AG09319 (cell line): ENCODE measurements at places on chromosomes 1 and 21.

GRCh38 chr1:87685311-87686135, 356.8 kb downstream of the LMO4 start:
- DNase-seq = no peak

DNA sequence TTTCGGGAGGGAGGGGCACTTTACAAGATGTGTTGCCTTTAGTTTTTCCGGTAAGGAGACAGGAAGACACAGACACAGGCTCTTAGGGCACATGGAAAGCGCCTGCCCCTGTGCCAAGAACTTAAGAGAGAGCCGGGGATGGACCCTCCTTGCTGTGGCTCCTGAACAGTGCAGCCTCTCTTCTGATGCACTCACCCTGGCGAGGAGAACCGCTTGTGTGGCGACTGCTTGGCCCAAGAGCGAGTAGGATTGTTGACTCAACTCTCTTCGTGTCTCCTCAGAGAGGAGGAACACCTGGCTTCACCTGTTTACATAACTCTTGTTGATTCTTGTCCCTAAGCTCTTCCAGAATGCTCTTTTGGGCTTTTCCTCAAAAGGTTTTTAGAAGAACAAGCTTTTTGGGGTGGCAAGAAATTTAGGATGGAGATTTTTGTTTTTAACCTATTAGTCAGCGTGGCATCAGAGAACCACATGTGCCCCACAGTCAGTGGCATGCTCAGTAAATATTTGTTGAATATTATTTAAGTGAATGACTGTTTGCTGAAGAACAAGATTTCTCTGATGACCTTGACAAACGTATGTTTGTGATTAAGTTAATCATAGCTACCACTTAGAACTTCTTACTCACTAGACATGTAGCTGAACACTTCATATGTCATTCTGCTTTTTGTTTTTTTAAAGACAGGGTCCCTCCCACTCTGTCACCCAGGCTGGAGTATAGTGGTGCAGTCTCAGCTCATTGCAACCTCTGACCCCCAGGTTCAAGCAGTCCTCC, 60.6 kb downstream of the NFIA start:
- no peak for DNase-seq

GRCh38 chr1:19257178-19257914, 5.7 kb downstream of the MRTO4 start:
- no peak for DNase-seq

DNA sequence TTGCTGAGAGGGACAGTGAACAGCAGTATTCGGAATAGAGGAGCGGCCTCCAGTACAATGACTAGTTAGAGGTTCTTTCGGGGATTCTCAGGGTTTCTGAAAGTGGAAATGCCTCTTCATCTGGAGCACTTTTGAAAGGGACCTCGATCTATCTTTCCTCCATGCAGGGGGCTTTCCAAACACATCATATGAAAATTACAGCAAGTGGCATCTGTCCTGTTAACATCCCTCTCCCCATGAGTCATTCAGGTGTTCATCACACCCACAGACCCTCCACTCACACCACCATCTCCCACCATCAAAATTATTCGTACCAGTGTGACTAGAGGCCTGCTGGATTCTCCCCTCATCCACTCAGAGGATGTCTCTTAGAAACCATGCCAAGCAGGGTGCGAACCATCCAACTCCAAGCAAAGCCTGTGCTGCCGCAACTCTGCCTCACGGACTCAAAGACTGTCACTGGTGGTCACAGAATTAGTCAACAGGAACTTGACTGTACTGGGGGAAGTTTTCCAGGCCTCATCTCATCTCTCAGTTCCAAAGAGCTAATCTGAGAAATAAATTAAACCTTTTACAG, 211.1 kb downstream of the MRPL39 start:
- DNase-seq = no peak

- no peak for DNase-seq
Measured at GRCh38 chr21:37770461-37770860, 145.8 kb downstream of the KCNJ6 start.

DNA sequence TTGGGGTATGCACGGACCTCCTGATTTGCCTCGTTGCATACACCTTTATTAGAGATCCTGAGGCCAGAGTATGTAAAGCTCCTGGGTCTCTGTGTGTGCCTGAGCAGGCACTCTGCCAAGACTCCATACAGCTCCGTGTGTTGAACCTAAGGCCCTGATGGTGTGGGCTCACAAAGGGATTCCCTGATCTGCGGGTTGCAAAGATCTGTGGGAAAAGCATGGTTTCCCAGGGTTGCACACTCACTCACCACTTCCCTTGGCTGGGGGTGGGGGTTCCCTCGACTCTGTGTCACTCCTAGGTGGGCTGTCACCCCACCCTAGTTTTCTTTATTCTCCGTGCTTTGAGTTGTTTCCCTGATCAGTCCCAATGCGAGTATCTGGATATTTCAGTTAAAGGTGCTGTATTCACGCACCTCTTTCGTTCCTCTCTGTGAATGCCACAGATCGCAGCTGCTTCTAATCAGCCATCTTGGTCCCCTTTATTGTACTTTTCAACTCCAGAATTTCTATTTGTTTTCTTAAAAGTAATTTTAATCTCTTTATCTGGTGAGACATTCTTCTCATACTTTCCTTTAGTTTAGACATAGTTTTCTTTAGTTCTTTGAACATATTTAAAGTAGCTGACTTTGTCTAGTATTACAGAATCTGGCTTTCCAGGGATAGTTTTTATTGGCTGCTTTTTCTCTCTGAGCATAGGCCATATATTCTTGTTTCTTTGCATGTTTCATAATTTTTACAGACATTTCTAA, 39.0 kb upstream of the F3 start:
- no peak for DNase-seq

GRCh38 chr1:30962609-30963508, 54.3 kb upstream of the SDC3 start:
- DNase-seq = no peak

GRCh38 chr1:232704694-232705680, 75.1 kb upstream of the SIPA1L2 start:
- peak; percentile 51 for DNase-seq

- no peak for DNase-seq
Measured at GRCh38 chr21:42006765-42007164, 3.4 kb downstream of the ZBTB21 start.

DNA sequence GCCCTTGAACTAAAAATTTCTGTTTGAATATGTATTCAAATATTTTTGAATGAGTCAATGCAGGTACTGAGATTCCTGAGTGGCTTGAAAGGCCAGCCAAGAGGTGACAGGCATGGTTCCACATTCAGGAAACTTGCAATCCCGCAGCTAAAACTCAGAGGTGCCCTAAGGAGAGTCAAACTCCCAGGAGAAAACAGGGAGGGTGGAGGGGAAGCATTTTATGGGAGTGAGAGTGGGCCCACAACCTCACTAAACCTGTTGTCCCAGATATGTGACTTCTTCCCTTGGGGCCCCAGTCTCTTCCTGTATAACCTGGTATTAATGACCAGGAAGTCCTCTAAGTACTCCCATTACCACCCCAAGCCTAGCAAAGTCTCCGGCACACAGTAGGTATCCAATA, 189.6 kb downstream of the PLPP3 start:
- no peak for DNase-seq

GRCh38 chr1:1956101-1956500, 37.0 kb upstream of the TMEM52 start:
- no peak for DNase-seq

GRCh38 chr1:165851034-165851658, 23.7 kb downstream of the UCK2 start:
- DNase-seq = no peak

DNA sequence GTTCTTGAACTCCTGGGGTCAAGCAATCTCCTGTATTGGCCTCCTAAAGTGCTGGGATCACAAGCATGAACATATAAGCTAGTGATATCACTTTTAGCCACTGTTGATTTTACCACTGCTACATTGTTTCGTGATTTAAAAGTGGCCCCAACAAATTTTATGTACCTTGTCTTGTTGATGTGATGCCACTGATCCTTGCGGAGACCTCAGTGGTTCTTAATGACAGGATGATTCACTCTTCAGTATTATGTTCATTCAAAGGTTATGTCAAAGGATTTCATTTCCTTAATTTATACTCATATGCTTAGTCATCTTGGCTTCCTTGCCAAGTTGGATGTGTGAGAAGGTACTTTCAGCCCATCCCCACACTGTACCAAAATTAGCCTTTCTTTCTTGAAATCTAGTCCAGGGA, 12.1 kb downstream of the PRKACB start:
- DNase-seq = peak; percentile 55

DNA sequence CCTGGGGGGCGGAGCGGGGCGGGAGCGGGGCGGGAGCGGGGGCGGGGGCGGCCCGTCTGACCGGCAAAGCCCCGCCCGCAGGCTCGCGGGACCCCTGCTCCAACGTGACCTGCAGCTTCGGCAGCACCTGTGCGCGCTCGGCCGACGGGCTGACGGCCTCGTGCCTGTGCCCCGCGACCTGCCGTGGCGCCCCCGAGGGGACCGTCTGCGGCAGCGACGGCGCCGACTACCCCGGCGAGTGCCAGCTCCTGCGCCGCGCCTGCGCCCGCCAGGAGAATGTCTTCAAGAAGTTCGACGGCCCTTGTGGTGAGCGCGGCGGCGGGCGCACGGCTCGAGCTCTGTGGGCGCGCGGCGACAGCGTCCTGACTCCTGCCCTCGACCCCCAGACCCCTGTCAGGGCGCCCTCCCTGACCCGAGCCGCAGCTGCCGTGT, 21.2 kb downstream of the AGRN start:
- no peak for DNase-seq

- no peak for DNase-seq
Measured at GRCh38 chr1:109425391-109426280, 612 bp downstream of the PSMA5 start.

- no peak for DNase-seq
Measured at GRCh38 chr1:31714442-31715086, 10.7 kb upstream of the COL16A1 start.

DNA sequence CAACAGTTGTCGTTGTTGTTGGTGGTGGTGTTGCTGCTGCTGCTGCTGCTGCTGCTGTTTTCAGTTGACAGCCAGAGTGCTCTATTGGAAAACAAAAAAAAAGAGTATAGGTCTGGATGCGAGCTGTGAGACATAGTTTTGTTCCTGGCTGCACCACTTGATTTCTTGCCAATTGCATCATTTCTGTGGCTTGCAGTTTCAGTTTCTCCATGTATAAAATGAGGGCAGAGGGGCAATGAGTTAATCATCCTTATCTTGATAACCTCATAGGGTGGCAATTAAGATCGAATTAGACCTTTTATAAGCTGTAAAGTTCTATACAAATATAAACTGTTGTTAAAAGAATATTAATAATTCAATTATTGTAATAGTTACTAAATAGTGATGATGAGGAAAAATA, 156.7 kb downstream of the DMRTA2 start:
- DNase-seq = no peak
